ENCODE measurements at places on chromosomes 5 and 9. TPM values are rescaled to one million over a fixed set of nuclear protein-coding genes. Genes with fewer than 3 reads are reported as not detected.

DNA sequence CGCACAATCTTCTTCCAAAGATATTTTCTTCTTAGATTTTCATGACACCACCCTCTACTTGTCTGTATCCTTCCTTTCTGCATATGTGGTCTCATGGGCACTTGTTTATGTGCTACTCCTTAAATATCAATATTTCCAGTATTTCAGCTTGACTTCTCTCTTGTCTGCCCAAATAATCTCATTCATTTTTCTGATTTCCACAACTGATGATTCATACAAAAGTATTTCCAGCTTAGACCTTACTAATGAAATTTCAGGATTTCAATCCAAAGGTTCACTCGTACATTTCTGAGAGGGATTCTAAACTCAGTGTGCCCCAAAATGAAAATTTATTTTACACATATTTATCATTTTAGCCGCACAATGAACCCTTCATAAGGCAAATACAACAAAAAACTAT is 928.9 kb upstream of the C9orf72 start:
- no peaks in the 10 kb centered on the region for H3K4me1 ChIP-seq
- H3K27ac ChIP-seq: no peak overlapping the region
- H3K36me3 ChIP-seq: no peaks in the 10 kb centered on the region

DNA sequence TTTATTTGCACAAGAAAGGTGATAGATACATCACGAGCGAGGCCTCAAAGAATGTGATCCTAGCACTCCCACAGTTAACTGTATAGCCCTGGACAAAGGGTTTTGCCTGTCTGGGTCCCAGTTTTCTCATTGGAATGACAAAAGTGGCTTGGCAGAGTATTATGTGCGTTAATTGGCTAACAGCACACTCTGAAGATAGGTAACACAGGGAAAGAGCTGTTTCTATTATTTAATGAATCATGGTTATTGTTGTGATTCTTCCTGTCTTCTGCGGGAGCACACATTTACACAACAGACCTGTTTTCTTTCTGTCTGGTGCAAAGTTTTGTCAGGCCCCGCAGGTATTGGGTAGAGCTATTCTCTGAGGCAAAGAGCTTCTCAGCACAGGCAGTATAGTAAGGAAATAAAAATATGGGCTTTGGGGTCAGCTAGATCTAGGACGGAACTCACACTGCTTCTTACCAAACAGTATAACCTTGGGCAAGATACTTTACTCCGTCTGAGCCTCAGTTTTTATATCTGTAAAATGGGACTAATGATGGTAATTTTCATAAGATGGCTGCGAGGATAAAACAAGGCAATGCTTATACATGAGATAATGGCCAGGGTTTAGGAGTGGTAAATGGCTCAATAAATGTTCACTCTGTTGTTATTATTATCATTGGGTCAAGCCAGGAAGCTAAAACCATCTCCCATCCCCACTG is 78.9 kb downstream of the PLAC8L1 start:
- H3K4me3 ChIP-seq: no peak overlapping the region
- peaks cover 56% of the 10 kb centered on the region for H3K4me1 ChIP-seq
- no peaks in the 10 kb centered on the region for H3K27me3 ChIP-seq
- no peak for DNase-seq
- H3K27ac ChIP-seq: peak overlapping the region; percentile 91

DNA sequence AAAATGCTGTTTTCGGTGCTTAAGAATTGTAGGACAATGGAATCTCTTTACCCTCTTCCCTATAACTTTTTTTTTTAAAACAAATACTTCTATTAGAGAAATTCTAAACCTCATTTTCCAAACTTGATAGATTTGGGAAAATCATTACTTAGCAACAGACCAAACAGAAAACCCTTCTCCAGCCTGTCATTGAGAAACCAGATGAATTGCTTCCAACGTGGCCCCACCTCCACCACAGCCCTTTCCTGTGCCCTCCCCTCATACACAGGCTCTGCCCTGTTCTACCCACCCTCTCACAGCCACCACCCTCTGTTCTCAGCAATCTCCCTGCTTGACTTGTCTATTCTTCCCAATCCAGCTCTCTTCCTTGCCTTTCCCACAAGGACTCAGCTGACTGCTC is 221.2 kb downstream of the DMRT2 start:
- DNase-seq: no peak
- no peak overlapping the region for H3K4me3 ChIP-seq
- H3K4me1 ChIP-seq: no peaks in the 10 kb centered on the region
- no peaks in the 10 kb centered on the region for H3K36me3 ChIP-seq
- no peak overlapping the region for H3K27ac ChIP-seq
- H3K27me3 ChIP-seq: no peaks in the 10 kb centered on the region

DNA sequence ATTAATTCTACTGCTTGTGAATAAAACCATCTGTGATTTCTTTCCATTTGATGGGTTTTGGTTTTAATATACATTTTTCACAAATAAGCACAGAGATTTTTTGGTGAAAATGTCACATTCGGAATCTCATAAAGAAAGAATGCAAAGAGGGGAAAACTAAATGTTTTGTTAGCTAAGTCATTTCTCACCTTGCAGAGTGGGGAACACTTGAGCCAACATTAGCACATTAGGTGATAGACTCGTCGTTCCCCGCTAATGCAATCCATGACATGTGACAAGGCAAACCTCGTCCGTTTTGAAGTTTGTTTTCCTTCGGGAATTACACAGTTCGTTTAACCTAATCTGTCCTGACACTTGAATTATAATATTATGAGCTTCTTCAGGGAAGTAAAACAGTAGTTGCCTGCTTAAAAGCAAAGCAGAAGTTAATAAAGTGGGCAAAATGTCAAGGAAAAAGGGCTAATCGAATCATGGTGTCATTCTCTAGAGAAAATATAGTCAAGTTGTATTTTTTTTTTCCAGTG is 95.8 kb upstream of the LMX1B start:
- H3K36me3 ChIP-seq: peaks cover 8% of the 10 kb centered on the region
- no peak overlapping the region for H3K4me3 ChIP-seq
- H3K27ac ChIP-seq: no peak overlapping the region
- DNase-seq: no peak
- no peaks in the 10 kb centered on the region for H3K4me1 ChIP-seq

DNA sequence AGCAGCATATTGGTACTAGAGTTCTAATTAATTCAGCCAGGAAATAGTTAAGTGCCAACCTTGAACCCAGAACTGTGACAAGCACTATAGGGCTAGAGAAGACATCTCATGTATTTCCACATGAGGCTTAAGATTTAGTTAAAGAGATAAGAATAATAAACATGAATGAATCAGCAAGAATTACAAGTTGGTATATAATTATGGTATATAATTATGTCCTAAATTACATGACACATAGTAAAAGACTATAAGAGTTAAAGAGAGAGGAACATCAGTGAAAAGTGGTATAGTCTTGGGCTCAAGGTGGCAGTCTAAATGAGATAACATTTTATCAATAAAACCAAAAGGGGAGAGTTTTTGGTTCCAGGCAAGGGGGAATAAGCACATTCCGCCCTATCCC is 223.1 kb upstream of the NFIL3 start:
- no peak overlapping the region for H3K4me3 ChIP-seq
- H3K27me3 ChIP-seq: peaks cover 40% of the 10 kb centered on the region
- no peak overlapping the region for H3K27ac ChIP-seq
- no peaks in the 10 kb centered on the region for H3K4me1 ChIP-seq

Gene ZNF483
- total RNA-seq: not detected
